ENCODE measurements at places on chromosomes 1 and 21.
A peak's percentile ranks its signal among the peaks of the same experiment; 100 is the strongest.

DNA sequence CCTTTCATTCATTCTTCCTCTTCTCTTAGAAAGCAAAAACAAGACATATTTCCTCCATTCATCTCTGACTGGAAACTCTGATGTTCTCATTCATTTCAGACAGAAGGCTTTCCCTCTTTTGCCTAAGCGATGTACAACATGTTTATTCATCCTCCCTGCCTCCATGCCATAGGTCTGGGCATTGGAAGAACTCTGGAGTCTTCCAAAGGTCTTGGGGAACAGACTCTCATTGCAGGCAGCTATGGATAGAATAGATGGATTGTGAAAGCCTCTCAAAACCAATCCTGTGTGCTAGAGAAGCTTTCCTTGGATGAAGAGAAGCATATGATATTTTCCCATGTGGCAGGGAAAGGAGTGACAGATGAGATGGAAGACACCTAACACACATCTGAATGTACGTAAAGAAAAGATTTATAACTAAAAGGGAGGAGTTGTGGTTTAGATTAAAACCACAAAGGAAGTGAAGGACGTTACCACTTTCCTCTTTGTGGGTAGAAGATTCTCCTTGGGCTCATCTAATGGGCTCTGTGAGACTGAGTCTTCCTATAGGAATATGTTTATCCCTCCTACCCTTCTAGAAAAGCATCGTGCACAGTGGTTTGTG, 38.7 kb downstream of the BCL9 start:
- no peak for DNase-seq

DNA sequence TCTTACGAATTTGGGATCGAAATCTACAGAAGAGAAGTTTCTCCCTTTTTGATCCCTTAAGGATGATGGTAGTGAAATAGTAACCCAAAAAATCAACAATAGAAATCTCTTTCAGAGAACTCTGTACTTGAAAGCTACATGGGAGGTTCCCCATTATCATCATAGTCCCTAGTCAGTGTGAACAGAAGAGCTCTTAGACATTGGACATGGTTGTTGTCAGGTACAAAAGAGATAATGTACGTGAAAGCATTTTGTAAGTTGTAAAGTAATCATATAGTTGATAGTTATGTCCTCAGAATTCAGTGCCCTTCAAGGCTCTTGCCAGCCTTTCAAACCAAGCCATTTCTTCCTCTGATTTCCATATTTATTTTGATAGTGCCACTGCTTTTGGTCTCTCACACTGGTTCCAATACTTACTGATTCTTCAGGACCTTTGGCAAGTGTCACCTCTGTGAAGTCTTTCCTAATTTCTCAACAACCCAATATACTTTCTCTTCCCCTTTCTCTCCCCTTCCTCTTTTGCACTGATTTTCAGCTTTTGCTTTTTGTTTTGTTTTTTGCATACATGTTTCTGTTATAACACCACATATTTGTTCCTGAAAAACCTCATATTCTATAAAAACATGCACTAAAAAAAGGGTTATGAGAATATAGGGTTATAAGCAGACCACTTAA, 22.4 kb downstream of the VPS45 start:
- peak; percentile 15 for DNase-seq

DNA sequence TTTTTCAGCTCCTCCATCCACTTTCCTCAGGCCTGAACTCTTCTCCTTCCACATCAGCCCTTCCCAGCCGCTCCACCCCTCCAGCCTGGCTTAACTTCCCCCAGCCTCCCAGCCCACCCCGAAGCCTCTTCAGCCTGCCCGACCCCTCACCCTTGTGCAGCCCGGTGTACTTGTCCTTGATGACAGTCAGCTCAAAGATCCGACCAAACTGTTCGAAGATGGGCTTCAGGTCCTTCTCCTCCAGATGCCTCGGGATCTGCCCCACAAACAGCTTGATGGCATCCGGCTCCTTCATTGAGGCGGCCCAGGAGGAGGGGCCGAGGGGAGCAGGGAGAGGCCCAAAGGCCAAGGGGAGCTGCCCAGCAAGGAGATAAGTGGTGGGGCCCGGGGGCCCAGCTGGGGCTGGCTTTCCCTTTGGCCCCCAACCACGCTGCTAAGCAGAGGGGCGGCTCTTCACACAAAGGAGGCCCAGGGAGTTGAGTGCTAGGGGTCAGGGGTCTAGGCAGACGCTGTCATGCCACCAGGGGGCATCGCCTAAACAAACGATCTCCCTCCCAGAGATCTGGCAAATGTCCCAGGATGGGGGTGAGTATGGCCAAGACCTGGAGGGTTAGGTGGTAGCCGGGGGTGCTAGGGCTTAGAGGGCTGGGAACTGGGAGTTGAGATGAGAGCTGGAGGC, 738 bp downstream of the CELF3 start:
- DNase-seq: no peak

- peak; percentile 17 for DNase-seq
Measured at GRCh38 chr1:96236156-96236739, 485.3 kb upstream of the PTBP2 start.

DNA sequence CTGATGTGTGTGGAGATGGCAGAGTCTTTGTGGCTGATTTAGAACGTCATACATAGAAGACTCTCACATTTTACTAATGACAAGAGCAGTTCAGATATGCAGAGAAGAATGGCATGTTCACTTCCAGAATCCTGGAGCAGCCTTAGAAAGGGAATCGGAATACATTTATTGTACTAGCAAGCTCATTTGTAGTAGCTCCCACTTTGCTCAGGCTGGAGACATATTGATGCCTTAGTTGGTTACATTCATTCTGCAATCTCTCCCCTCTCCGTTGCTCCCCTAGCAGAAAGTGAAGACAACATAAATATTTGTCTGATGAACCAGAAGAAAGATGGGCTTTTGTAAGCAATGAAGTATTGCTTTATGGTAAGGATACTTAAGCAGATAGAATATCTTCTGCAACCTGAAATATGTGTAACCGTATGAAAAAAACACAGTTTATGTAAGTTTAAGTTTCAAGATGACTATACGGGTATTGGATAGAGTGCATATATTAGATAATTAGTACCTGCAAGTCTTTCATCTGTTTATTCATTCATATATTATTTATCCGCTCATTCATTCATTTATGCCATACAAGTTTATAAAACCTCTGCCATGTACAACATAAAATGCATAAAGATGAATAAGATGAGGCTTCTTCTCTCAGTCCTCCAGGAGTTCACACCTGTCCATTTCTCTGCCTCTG, 135.7 kb downstream of the CNIH3 start:
- DNase-seq: no peak

DNA sequence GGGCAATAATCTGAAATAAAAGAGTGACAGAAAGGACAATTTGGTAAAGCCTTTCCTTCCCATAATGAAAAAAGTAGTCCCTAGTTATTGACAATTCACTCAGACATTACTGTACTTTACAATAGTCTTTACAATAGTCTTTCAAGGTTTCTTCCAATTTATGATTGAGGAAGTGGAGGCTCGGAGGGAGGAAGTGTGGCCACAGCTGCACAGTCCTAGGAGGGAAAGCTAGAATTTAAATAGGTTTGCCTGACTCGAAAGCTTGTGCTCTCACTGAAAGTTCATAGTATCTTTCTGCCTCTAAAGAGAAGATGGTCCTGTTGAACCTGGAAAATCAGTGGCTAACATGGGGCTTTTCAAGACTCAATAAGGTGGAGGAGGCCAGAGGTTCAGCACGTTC, 203.2 kb downstream of the SDCCAG8 start:
- DNase-seq: no peak

GRCh38 chr1:232682248-232682647, 52.3 kb upstream of the SIPA1L2 start:
- DNase-seq: no peak

GRCh38 chr1:204927673-204928641, 57.3 kb downstream of the NFASC start:
- no peak for DNase-seq

DNA sequence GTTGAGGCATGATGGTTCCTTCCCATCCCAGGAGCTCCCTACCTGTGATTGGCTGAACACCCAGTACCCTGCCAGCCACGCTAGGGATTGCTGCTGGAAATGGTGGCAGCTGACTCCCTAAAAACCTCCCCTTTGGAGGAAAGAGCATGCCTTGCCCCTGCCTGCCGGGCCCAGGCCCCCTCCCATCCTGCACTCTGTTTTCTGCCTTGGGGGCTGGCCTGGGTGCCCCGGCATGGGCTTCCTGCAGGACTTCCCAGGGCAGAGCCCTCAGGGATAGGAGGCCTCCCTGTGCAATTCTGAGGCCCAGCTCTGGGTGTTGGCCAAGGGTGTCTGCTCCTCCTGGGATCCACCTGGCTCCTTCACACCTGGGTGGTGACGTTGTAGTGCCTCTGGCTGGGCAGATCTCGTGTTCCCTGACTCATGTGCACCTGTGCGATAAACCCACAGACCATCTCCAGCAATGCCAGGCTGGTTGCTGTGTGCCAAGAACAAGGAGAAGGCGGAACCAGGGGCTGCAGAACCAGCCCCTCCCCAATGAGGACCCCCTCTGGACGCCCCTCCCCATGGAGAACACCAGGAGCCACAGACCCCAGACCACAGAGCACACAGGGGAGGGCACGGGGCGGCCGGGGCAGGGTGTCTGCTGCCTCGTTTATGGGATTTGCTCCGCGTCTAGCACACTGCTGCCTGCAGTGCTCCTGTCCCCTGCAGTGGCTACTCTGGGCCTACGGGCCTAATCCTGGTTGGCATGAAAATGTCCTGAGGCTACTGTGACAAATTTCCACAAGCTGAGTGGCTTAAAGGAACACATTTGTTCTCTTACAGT, 13.6 kb downstream of the CSTB start:
- DNase-seq: no peak

DNA sequence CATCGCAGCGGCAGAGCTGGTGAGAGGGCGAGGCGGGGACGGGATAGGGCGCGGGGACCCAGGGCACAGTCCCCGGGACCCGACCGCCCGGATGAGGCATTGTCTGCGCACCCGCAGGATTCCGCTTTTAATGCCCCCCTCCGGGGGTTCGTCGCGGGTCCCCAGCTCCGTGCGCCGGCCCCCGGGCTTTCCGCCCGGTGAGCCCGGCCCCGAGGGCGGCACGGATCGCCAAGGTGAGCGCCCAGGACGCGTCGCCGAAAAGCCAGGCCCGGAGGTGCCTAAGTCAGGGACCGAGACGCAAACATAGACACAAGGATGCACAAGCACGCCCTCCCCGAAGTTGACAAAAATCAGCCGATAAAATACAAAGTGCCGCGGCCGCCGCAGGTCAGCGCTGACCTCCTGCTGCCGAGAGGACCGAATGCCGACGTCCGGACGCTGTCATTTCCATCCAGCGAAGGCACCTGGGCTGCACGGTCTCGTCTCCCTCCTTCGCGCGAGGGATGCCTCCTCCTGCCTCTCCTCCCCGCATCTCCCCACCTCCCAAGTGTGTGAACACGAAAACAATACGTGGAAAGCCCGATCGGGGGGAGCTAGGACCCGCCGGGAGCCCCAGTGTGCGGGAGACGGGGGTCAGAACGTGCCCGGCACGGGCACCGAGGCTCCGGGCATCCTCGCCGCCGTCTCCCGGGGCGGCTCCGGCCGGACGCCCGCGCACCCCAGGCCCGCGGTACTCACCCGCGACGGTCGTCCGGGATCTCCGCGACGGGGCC, 101.1 kb upstream of the SOD1 start:
- DNase-seq: peak; percentile 46

DNA sequence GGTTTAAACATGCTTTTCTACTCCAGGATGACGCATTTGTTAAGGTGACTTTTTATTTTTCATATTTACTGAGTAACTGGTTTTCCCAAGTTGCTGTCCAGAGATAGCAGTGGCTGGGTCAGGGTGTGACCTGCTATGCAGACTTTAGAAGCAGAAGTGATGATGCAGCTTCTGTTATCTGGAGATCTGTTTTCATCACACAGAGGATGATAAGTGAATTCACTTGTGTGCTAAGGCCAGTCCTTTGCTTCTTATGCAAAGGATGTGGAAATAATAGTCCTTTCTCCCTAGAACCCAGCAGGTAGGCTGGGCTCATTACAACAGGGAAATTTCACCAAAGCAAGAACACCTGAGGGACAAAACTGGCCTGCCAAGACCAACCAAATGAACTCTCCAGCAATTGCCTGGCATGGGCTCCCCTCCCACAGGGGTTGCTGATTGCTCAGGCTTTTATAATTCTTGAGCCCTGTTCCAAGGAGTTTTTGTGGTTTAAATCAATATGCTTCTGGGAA, 97.8 kb upstream of the LPGAT1 start:
- DNase-seq: no peak

DNA sequence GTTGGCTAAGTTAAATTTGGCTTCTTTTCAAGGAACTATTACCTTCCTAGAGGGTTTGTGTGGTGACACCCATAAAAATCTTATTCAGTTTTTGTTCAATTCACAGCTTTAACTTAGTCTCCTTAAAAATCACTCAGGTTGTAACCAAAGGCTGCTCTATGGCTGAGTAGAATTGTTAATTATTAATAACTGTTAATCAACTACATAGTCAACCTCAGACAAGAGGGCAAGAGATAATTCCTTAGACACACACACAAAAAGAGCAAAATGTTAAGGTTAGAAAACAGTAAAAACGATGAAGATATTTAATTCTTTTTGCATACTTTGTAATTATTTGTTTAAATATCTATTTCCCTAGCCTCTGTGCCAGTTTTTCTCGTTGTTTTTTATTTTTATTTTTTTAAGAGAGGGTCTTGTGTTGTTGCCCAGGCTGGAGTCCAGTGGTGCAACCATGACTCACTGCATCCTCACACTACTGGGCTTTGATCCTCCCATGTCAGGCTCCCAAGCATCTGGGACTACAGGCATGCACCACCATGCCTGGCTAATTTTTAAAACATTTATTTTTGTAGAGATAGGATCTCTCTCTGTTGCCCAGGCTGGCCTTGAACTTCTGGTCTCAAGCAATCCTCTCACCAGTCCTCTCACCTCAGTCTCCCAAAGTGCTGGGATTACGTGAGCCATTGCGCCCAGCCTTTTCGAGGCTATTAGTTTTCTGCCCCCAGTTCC, 215.2 kb downstream of the DISC1 start:
- DNase-seq: no peak

DNA sequence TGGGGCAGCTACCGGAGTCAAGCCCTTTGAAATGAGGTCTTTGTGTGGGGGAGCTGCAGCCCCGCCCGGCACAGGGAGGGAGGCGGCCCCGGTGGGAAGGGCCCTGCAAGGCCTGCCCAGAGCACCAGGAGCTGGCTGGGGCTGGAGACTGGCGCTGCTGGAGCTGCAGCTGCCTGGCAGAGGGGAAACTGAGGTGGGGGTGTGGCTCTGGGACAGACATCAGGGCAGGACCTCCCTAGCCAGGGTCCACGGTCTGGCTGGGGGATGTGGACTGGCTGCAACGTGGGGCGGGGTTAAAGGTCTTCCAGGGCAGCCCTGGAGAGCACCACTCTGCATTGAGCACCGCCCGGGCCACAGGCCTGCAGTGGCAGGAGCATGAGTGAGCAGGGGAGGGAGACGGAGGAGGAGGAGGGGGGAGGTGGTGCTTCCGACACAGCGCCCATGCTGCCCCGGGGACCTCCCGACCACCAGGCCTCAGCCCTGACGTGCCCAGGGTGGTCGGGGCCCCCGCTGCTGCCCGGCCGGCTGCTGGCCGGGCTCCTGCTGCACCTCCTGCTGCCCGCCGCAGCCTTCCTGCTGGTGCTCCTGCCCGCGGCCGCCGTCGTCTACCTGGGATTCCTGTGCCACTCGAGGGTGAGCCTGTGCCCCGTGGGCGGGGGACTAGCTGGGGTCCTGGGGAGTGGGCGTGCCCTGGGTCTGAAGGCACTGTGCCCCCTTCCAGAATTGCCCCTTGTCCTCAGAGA, 4.8 kb upstream of the ANKRD65 start:
- DNase-seq: no peak
